HCEC 1CT (cell line): ENCODE measurements at places on chromosomes 16 and 17.

GRCh38 chr16:66976746-66977145 lies 11.6 kb upstream of the CES4A start:
- no peak for DNase-seq

DNA sequence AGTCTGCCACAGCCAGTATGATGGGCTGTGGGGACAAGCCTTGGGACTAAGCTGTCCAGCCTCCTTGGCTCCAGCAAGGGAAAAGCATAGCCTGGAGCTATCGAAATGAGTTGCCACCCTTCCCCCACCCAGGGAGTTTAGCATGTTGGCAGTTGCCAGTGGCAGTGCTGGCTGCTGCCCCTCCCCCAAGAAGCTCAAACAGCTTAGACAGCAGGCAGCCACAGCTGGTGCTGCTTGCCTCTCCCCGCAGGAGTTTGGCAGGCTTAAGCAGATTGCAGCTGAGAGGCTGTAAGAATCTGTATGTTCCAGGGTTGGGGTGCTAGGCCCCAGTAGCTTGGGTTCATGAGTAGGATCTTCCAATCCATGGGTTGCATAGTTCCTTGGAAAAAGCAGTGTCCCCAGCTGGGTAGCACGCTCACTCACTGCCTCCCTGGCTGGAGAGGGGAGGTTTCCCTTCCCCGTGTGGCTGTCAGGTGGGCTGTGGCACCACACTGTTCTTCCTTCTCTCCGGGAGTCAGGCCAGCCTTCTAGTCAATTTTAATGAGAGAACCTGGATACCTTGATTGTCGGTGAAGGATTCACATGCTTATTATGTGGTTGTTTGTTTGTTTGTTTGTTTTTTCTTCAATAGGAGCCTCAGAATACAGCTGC lies 506.1 kb downstream of the CDH11 start:
- no peak for DNase-seq

- no peak for DNase-seq
Measured at GRCh38 chr16:61681124-61681523, 355.1 kb downstream of the CDH8 start.

- no peak for DNase-seq
Measured at GRCh38 chr17:76732734-76733617, 4.2 kb downstream of the SRSF2 start.

GRCh38 chr17:67326440-67326839 lies 39.9 kb downstream of the PSMD12 start:
- DNase-seq = no peak

DNA sequence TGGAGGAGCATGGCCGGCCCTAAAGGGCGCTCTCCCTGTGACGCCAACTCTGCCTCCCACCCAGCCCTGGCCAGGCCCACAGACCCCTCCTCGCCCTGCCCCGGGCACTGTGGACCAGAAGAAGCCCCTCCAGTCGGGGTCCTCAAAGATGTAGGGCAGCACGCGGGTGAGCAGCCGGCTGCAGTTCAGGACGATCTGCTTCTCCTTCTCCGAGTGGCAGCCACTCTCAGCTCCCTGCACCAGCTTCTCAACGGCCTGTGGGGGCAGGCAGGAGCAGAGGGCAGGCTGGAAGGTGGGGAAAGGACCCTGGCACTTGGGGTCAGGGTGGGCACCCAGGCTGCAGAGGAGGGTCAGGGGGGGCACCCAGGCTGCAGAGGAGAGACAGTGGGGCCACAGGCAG lies 8.9 kb downstream of the HID1 start:
- DNase-seq = no peak

GRCh38 chr16:12869698-12870427 lies 31.5 kb upstream of the SHISA9 start:
- no peak for DNase-seq

- DNase-seq = no peak
Measured at GRCh38 chr17:7623661-7624060, 4.0 kb downstream of the SAT2 start.

DNA sequence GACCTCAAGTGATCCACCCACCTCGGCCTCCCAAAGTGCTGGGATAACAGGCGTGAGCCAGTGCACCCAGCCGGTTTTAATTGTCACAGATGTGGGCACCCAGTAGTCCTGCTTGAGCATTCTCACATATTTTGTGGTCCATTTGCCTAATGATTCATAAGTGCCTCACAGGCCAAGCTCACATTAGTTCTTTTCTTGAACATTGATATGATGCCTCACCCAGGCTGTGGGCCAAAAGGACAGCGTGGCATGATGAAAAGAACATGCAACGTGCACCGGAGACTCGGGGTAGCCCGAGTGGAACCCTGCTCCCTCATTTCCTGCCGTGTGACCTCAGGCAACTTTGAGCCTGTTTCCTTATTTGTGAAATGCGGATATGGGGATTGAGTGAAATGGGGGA lies 181.9 kb downstream of the SNX29 start:
- DNase-seq = peak; percentile 100

DNA sequence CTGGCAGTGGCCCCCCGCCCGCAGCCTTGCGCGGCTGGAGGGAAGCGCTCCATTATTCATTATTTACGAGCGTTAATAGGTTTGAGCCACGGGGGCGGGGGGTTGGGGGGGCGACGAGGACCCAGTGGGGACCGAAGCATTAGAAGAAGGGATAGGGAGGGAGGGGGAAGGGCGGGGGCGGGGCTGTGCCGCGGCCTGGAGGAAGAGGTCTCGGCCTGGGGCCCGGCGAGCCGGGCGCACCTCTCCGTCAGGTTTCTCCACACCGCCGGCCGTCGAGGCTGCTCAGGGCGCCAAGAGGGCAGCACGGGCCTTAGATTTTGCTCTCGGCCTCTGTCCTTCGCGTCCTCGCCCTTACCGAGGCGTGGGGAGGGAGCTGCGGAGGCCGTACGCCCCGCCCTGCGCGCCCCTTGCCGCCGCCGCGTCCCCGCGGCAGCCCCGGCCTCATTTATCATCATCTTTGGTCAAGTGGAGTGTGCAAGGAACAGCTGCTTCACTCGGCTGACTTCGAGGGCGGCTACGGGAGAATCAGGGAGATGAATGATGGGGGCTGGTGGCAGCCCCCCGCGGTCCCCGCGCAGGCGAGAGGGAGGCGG lies 54.2 kb downstream of the SREBF1 start:
- DNase-seq = no peak

DNA sequence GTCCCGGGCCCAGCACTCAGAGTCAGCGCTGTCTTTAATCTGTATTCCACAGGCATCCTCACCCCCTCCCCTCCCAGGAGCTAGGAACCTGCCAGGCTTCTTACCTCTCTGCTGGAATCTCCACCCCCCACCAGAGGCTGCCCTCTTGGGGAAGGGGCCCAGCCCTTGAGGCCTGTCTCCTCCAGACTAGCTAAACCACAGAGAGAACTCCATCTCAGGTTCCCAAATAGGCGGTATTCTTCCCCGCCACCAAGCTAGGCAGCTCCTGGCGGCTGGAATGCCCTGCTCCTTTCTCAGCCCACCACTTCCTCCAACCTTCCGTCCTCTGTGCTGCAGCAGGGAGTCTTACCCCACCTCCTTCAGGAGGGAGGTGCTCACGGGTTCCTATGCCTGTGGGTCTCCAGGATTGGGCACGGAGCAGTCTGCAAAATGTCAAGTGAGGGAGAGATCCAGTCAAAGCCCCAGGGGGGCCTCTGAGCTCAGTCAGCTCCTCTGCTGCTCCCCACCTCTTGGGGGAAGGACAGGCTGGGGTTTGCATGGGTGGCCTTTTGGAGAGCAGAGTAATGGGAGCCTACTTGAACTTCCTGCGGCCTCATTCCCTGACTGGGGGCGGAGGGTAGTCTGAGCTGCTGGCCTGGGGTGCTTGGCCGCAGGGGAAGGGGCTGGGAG lies 55.7 kb downstream of the SREBF1 start:
- no peak for DNase-seq

GRCh38 chr16:3880623-3881498 lies at the start of gene CREBBP:
TSS of gene CREBBP (minus strand) at chr16:3880713. CDS start at chr16:3879916, 797 bp downstream.
- peak; percentile 83 for DNase-seq

DNA sequence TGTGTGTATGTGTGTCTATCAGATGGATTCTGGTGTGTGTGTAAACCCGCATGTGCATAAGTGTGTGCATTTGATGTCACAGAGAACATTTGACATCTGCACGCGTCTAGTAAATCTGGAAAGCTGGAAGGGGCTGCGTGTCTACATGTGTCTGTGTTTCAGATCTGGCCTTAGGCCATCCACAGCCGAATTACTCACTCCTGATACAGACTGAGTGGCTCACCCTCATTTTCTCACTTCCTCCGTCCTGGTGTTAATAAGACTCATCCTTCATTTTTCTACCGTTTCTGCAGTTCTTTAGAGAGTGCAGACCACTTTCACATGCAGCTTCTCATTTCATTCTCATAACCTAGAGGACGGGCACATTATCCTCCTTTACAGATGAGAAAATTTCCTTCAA lies 491.6 kb downstream of the CDH13 start:
- peak; percentile 24 for DNase-seq

DNA sequence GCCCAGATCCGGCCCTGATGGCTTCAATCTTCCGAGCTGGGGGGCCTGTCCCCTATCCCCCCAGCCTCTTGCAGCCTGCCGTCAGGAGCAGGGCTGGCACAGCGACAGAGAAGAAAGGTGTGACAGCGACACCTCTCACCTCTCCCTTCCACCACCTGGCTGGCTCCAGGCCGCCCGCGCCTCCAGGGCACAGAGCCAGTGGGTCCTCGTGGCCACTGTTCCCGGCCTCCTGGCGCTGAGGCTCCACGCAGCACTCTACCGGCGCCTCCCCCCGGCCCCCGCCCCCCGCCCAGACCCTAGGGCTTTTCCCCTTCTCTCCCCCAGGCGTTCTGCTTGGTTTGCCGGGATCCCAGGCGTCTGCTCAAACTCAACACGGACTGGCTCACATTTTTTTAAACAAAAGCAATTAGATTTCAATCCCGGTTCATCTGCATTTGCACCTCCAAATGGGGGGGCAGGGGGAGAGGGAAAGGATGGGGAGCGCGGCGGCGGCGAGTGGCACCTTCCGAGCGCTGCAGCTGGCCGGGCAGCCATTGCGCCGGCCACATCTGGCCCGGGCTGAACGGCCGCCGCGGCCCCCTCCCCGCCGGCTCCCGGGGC lies 12.8 kb upstream of the CBX8 start:
- DNase-seq = no peak

GRCh38 chr17:30961209-30962188 lies 9.3 kb upstream of the RNF135 start:
- DNase-seq = no peak

- no peak for DNase-seq
Measured at GRCh38 chr17:51184124-51184523, 17.9 kb downstream of the NME2 start.

DNA sequence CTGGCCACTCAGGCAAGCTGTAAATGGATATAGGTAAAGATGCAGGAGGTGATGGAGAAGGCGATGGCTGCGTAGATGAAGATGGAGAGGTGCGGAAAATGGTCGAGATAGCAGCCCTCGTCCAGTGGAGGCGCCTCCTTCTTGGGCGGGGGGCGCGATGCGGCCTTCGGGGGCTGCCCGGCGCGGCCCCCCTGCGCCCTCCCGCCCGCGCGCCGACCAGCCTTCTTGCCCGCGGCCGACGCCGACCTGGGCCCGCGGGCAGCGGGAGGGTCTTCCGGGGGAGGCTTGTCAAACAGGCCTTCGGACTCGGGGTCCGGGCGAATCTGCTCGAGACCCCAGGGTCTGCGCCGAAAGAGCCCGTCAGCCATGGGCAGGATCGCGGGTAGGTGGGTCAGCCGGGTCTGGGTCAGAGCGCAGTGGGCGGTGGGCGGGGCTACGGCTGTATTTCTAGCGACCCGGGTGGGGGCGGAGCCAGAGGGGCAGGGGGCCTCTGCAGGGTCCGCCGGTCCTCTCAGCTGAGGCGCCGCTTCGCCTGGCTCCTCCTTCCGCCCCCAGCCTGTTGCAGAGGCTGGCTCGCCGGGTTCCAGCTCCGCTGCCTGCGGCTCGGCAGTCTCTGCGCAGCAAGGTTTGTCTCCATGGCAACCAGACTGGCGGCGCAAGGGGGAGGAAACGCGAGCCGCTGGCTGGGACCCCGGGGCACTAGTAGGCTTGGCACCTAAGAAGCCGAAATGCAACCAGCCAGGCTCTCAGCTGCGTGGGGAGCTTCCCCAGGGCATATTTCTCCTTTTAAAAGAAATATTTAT lies 14.4 kb downstream of the MIS12 start:
- DNase-seq = peak; percentile 56

DNA sequence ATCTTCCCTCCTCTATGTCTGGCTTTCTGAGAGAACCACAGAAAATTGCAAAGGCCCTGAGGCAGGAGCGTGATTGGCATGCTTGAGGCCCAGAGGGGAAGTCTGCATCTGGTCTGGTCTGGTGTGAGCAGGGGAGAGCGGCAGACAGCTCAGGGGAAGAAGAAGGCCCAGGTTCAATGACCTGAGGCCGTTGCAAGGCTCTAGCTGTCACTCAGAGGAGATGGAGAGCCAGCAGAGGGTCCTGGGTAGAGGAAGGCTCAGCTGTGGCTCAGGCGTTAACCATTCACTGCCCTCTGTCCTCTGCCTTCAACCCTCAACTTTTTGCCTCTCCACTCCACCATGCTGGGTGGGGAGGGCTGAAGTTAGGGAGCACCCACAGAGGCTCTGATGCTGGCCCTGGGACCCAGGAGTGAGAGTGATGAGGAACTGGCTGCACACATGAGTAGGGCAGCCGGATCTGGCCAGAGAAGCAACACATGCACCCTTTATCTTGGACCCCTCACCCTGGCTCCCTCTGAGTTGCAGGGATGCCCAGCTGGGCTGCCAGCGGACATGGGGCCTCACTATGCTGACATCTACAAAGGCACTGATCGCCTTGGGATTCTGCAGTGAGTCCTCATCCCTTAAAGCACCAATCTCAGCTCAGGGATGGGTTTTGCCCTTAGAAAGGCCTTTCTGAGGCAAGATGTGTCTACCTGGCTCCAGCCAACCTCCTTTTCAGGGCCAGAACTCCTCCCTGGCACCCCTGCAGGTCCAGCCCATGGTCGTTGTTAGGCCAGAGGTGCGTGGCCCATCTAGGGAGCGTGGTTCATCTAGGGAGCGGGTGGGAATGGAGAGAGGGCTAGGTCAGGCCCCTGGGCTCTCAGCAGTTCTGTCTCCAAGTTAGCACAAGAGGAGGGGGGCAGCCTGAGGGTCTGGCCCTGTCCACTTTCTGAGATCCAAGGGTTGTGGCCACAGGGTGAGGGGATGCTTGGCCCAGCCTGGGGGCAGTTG lies 7.7 kb upstream of the KRTAP17-1 start:
- no peak for DNase-seq

- no peak for DNase-seq
Measured at GRCh38 chr16:4325253-4325758, 9.4 kb downstream of the GLIS2 start.

- DNase-seq = no peak
Measured at GRCh38 chr17:79095345-79096055, 20.9 kb downstream of the ENGASE start.

DNA sequence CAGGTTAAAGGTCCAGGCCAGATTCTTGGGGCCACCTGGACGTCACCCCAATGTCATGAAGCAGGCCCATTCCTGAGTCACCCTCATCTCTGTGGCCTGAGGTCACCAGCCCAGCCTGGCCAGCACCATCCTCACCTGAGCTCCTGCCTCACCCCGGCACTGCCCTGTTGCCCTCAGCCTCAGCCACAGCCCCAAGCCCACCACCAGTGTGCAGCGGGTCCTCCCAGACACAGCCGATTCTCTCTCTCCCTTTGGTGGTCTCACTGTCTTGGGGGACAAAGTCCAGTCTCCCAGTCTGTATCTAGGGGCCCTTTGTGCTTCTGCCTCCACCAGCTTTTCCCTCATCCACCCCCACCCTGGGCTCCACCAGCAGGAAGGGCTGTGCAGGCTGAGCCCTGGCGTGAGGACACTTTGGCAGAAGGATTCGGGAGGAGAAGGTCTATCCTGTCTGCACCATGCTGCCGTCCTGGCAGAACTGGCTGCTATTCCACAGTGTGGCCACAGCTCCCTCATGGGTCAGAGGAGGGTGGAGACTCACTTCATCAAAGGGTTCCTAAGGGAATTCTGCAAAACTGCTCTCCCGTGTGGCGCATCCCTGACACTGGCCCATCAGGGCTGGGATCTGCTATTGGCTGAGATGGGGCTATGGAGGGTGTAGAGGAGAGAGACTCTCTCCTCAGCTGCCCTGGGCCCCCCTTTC lies 64.3 kb downstream of the PRMT7 start:
- DNase-seq = no peak
